ENCODE measurements at places on chromosomes 7 and 10. TPM values are rescaled to one million over a fixed set of nuclear protein-coding genes. Genes with fewer than 3 reads are reported as not detected.

BAMBI gene
- total RNA-seq, result 0.16 TPM

TMEM229A gene
- not detected for total RNA-seq

RBP3 gene
- not detected for total RNA-seq

NOBOX gene
- total RNA-seq, result not detected

CD36 gene
- total RNA-seq, result not detected

NUB1 gene
- total RNA-seq, result 49.2 TPM

AGMO gene
- not detected for total RNA-seq

NFE2L3 gene
- total RNA-seq, result 44.6 TPM

UCMA gene
- total RNA-seq, result not detected

C10orf105 gene
- total RNA-seq, result 0.11 TPM

ARID5B gene
- total RNA-seq, result 35.7 TPM

SMC3 gene
- total RNA-seq, result 78.8 TPM

DNA sequence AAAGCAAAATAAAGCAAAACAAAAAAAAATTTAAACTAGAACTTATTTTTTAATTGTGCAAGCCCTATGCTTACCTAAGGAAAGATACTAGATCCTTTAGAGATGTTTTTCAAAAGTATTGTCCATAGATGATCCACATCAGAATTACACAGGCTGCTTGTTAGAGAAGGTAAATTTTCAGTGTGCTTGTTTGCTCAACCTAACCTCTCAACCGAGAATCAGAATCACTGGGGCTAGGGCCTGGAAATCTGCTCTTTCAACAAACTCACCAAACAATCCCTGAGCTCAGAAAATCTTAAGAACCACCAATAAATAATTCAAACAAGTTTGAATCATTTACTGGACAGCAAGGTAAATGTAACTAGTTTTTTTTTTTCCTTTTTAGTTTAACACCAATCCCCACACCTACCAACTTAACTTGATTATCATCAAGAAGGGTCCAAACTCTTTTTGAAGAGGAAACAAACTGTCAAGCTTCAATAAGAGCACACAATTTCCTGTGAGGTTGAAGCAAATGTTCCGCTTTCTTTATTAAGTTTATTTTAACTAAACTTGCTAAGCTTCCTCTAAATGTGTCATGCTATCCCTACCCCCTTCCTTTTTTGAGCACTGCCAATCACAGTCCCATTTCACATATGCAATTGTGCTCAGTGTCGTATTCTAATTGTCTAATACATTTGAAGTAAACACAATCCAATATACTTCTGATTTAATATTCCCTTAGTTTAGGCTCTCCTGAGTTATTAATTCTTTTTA is 7.4 kb upstream of the TSPAN33 start:
- DNase-seq, result no peak

DNA sequence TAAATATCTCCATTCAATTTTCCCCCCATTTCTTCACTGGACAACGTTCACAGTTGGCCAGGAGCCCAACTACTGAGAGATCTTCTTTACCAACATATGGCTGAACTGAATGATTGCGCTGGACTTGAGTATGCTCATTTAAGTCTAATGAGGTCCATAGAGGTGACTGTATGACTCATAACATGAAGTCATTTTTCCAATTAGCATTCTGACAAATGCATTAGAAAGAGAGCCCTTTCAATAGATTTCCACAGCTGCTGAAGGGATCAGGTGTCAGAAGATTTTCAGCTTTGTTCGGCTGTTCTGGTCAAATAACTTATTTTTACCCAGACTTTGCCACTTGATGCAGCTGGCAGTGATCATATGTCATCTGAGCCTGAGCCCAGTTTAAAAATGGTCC is 438.0 kb downstream of the ETV1 start:
- DNase-seq, result no peak

- DNase-seq, result no peak
Observed at GRCh38 chr7:47453093-47454061, 128.5 kb downstream of the TNS3 start.

DNA sequence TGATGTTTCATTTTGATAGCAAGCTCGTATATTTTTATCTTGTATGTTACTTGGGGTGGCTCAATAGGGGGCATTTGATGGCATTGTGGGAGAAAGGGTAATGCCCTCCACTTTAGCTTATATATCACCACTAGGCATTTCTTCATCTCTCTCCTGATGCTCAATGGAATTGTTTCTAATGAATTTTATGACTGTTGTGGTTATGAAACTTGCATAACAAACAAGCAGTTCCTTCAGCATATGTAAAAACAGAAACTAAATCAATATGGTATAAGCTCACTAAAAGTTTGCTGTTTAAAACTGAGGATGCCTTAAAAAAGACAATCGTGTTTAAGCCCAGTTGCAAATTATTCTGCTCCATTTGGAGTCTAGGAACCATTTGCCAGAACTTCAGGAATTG is 75.5 kb downstream of the CDK14 start:
- DNase-seq, result no peak

DNA sequence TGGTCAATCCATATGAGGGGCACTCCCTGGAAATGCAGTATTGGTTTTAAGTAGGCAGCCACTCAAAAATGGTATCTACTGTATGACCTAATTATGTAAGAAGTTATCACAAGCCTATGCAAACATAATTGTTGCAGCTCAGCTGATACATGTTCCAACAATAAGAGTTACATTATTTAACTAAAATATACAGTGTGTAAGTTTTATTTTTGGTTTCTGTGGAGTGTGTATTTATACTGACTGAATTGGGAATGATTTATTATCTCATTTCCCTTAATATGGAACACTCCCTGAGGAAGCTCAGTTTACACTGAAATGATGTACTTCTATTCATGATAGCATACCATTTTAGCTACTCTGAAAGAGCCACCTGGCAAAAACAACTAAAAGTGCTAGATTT is 2.6 kb upstream of the ING3 start:
- DNase-seq, result no peak

DNA sequence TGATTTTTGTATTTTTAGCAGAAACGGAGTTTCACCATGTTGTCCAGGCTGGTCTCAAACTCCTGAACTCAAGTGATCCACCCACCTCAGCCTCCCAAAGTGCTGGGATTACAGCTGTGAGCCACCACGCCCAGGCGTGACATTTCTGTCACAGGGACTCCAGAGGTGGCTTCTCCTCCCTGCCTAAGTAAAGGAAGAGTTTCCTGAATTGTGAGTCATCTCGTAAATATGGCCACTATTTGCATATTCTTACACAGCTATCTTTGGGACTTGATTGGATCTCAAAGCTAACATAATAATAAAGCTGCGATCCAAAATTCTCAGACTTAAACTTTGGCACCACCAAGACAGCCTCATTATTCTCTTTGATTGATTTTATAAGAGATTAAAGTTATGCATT is 50.1 kb downstream of the ADARB2 start:
- no peak for DNase-seq

DNA sequence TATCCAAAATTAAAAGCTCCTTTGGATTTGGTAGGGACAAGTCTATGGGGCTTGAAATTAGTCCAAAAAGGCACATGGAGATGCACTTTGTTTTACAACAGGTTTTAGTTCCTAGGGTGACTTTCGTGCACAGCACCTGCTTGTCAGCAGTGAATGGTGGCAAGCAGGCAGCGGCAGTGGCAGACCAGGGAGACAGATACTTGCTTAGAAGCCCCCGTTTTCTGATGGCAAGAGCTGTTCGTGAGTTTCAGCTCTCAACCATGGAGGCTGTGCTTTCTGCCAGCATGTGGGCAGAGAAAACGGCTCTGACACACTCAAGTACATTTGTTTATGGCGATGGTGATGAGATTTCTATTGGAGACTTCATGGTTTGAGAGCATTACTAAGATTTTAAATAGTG is 61.7 kb upstream of the SHH start:
- no peak for DNase-seq

DNA sequence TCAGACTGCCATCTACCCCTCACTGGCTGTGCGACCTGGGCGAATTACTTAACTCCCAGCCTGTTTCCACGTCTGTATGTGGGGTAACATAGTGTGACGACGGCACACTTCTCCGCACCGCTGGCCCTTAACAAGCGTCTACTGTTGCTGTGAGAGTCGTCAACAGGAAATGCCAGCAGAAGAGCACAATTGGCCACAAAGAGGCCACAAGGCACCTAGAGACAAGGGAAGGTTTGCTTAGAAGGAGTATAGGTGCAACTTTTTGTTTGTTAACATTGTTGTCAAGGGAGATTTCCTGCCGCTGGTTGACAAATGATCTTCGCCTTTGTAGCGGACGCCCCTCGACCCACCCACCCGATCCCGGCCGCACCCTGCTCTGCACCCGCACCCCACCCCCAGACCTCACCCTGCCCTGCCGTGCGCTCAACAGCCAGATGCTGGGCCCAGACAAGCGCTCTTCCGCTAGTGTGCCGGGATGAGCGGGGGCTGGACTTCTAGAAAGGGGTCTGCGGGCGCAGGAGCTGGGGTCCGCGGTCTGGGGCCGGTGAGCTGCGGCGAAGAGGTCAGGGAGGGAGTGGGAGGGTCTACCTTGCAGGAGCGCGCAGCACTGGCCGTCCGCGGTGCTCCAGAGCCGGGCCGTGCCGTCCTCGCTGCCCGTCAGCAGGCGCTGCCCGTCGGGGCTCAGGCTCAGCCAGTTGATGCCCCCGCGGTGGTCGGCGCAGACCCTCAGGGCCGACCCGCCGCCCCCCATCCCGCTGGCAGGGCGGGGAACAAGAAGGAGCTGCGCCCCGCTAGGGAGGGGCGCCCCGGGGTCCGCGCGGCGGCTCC is 785 bp downstream of the WDR86 start:
- DNase-seq, result peak; percentile 21

DNA sequence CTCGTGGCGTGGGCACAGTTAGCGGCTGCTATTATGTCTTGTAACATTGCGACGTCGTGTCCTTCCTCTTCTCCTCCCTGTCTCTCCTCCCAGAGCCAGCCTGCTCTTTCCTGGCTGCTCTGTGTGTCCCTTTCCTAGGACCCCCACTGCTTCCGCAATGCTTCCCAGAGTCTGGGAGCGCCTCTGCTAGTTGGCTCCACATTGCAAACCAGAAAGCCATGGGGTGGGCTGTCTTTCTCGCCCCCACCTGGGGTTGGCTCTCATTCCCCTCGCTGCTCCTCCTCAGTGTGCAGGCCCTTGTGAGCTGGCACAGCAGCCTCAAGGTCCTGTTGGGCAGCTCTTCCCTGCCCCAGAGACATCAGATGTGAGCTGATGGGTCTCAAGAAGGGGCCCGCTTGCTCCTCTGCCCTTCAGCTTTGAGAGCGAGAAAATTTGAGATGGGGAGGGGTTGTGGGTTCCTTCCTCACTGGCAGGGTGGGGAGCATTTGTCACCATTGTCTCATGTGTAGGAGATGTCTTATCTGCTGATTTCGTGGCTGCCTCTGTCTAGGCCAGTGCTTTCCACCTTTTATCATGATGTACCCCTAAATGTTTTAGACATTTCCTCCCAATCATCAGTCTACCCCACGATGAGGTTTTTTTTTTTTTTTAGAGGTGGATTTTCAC is 3.3 kb downstream of the ADAMTS14 start:
- DNase-seq, result no peak

GRCh38 chr10:7407368-7408290 is 3.2 kb downstream of the SFMBT2 start:
- DNase-seq, result peak; percentile 20

Data from activated T-helper 2 cell treated with anti-CD3 and anti-CD28 coated beads, Interferon-gamma antibody, Interleukin-2, Interleukin-4, amounts not matched to agents 10 μg/mL and 5 μg/mL and 100 μg/mL, durations not matched to agents 14 hours and 24 hours and 36 hours (primary cell).